ENCODE measurements at places on chromosomes 16 and 17.

- no peak for DNase-seq
These were observed 1.4 kb downstream of the EFCAB13 start for GRCh38 chr17:47325176-47325575.

GRCh38 chr16:24978370-24978914, 36.7 kb downstream of the ARHGAP17 start:
- DNase-seq: no peak

GRCh38 chr17:68600067-68600930, 868 bp downstream of the FAM20A start:
- DNase-seq: no peak

DNA sequence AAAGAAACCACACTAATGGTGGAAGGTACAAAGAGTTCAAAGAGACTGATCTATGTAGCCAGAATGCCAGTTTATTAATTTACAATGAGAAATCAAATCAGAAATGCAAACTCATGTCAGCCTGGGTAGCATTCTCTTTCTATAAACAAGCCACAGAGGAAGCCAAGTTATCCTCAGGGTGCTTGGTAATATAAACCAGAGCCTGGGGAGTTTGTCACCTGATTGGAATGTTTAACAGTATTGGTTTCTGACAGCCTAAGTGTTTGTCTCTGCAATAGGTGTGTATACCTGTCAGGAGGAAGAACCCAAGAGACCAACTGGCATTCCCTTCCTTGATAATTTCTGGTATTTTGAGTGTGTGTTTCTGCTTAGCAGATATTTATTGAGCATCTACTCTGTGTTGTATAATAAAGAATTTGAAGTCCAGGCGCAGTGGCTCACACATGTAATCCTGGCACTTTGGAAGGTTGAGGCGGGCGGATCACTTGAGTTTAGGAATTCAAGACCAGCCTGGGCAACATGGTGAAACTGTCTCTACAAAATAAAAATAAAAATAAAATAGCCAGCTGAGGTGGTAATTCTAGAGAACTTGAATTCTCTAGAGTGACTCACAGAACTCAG, 3.1 kb upstream of the C17orf58 start:
- DNase-seq: no peak

DNA sequence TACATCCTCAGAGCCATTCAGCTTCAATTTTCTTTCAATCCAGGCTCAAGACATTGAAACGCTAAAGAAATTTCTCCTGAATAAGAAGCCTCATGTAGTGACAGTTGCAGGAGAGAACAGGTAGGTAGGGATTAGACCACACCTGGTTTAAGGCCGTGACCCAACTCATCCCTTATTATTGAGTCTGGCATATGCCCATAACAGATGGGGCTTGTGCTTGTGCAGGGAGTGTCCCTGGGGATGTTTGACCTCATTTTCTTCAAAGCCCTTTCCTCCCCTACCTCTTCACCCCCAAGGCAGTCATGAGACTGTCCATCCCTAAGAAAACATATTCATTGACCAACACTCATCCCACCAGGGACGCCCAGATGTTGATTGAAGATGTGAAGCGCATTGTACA, 24.3 kb downstream of the SUPT6H start:
- no peak for DNase-seq

GRCh38 chr16:65745-66144, 6.7 kb downstream of the RHBDF1 start:
- peak; percentile 61 for DNase-seq

DNA sequence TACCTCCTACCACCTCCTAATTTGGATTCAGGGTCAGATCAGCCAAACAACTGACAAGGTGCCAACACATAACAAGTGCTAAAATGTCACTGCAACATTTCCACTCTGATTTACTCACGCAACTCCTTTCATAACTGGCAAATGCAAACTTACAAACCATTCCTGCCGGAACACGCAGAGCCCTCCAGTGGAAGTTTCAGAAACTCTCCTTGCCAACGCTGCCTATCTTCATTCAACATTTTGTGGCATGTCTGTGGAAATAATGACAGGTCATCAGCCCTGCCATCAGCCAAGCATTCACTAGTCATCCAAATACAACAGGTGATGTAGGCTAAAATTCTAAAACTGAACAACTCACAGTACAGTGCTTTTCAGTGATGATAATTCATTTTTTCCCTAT, 37.7 kb upstream of the OR3A1 start:
- no peak for DNase-seq

DNA sequence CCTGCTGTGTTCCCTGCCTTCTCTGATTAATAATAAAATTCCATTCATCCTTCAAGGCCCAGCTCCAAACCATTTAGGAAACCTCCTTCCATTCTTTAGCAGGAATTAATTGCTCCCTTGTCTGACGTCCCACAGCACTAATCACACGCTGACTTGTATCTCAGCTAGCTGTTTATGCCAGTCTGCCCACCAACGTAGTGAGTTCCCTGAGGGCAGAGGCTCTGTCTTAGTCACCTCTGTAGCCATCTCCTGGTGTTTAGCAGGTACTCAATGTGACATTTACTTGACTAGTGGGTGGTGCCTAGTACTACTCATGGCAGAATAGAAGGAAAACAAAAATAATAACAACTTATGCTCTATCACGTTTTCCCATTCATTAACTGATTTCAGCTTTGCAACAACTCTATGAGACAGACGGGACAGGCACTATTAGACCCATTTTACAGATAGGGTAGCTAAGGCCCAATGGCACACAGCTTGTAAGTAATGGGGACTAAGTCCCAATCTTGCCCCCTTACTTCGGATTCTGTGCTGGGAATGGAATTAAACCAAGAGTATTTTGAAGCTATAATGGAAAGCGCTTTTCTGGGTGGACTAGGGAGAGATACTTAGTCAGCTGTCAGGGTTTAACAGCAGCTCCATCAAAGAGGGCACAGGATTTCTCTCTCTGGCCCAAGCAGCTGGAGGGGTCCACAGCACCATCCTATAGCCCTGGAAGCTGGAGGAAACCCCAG, 931 bp upstream of the WIPF2 start:
- no peak for DNase-seq

- no peak for DNase-seq
These were observed 130.0 kb downstream of the CYB561 start for GRCh38 chr17:63316100-63316499.

GRCh38 chr17:17354560-17355349, 51.6 kb downstream of the NT5M start:
- peak; percentile 19 for DNase-seq

DNA sequence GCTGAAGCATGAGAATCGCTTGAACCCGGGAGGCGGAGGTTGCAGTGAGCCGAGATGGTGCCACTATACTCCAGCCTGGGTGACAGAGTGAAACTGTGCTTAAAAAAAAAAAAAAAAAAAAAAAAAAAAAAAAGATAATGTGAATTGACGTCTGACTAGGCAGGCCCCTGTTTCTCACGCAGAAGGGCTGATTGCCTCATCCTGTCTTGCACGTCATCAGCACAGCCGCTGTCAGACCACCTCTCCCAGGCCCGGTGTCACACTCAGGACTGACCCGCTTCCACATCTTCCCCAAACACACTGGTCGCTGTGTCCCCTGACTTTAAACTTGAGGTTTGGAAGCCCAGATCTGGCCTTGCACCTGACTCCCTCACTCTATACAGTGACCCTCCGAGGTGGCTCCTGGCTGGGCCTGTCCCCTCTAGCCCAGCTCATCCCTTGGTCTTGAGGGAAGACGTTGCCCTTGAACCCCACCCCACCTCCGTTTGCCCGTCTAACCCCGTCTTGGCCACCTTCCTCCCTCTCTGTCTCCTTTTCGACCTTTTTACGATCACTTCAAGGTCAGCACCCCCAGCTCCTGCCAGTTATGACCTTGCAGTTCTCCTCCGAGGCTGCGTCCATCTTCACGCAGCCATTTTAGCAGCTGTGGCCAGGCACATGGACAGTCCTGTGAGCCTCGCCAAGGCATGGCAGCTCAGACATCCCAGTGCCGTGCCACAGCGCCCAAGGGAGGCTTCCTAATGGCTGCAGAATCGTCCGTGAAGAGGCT, 149.9 kb upstream of the PLCG2 start:
- DNase-seq: no peak

DNA sequence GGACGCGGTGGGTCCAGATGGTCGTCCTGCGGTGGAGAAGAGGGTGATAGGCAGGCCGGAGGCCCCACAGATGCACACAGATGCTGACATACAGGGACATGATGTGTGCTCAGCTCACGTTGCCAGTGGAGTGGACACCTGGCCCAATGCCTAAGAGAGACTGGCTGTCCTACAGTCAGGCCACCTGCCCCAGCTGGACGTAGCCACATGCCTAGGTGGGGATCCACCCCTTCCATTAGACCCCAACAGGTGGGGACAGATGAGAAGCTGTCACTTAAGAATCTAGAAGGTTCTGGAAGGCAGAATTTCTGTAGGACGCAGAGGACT, 117.6 kb upstream of the ZNF750 start:
- no peak for DNase-seq

- DNase-seq: no peak
These were observed 903.4 kb upstream of the CDH8 start for GRCh38 chr16:62939687-62940086.

DNA sequence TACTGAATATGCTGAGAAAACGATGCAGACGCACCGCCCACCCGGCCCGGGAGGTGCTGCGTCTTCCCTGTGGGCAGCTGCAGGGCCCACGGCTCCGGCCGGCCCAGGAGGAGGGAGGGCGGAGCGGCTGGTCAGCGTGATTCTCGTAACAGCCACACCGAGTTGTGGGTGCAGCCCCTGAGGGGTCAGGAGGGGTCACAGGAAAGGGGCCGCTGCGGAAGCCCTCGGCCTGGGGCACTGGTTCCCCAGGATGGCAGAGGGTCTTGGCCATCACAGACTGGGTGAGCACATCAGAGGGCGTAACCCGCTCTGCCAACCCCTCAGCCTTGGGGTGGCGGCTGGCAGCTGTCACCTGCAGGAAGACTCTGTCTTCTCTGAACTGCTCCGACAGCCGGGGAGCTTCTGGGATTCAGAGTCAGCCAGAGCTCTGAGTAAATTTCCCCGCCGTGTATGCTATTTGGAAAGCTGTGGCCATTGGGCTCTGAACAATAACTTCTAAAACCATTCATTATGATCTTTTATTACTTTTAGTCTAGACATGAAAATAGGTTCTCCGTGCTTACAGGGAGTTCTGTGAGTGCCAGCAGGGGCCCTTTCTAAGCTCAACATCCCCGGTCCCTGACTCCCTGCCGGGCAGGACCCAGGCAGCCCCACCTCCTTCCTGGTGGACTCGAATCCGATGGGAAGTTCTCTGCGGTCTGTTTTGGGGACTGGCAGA, 87.4 kb upstream of the CHMP6 start:
- no peak for DNase-seq

GRCh38 chr16:48310908-48311641, 63.7 kb upstream of the ABCC11 start:
- DNase-seq: no peak

GRCh38 chr16:66677179-66677578, 19.4 kb downstream of the CMTM4 start:
- DNase-seq: no peak

DNA sequence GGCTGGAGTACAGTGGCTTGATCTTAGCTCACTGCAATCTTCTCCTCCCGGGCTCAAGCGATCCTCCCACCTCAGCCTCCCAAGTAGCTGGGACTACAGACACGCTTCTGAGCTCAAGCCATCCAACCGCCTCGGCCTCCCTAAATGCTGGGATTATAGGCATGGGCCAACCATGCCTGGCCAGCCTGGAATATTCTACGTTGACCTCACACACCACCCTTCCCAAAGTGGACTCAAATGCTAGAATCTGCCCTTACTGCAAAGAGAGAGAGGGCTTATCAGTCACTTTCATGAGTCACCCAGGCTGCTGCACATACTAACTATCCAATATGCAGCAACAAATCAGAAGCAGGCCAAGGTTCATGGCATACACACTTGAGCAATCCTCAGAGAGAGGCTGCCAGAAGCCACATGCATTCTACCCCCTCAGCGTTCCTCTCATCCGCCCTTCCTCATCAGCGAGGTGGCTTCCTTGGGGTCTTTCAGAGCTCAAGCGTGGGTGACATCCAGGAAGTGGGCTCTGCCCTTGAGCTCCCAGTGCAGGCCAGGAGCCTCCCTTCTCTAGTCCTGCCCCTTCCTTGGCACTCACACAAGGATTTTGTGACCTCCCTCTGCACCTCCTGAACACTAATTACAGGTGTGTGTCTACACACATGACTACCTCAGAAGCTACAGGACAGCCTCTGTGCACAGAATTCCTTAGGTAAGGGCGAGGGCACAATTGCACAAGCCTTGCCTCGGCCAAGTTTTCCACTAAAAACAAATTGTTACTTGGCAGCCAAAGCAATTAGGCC, 24.8 kb upstream of the SIAH1 start:
- DNase-seq: no peak

GRCh38 chr17:61489719-61490490, 37.7 kb downstream of the TBX4 start:
- no peak for DNase-seq

GRCh38 chr16:66548868-66549267, 1.1 kb downstream of the TK2 start:
- DNase-seq: no peak

GRCh38 chr17:80531400-80531799, 13.2 kb upstream of the RPTOR start:
- DNase-seq: no peak

- DNase-seq: no peak
These were observed 147.4 kb downstream of the SEC14L1 start for GRCh38 chr17:77288115-77288619.

DNA sequence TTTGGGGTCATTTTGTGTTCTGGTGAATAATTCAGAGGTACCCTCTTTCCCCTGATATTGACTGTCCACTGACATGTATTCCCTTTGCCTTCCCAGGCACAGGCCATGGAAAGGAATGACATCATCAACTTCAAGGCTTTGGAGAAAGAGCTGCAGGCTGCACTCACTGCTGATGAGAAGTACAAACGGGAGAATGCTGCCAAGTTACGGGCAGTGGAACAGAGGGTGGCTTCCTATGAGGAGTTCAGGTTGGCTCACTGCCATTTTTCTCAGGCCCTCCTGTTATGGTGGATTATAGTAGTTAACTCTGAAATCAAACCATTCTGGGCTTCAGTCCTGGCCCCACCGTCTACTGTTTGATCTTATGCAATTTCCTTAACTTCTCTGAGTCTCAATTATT, 1.6 kb upstream of the EFTUD2 start:
- no peak for DNase-seq

- DNase-seq: no peak
These were observed 25.8 kb downstream of the EMP2 start for GRCh38 chr16:10554569-10554968.

GRCh38 chr16:4376893-4377572, 5.4 kb downstream of the VASN start:
- DNase-seq: no peak

DNA sequence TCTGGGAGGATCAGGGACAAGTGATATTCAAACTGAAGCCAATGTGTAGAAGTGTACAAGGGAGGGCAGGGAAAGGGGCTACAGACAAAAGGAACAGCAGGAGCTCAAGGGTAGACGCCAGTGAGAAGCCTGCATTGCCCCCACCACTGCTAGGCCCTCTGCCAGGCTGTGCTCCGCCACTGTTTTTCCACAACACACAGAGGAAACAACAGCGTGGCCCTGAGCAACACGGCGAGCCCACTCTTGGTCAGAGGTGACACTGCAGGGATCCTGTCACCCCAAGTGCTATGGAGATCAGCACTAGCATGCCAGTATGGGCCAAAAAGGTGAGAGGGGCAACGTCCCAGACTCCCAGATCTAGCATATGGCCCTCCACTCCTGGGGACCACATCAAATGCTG, 23.4 kb downstream of the MYO18A start:
- DNase-seq: no peak
